ENCODE measurements at places on chromosomes 1 and 21.

DNA sequence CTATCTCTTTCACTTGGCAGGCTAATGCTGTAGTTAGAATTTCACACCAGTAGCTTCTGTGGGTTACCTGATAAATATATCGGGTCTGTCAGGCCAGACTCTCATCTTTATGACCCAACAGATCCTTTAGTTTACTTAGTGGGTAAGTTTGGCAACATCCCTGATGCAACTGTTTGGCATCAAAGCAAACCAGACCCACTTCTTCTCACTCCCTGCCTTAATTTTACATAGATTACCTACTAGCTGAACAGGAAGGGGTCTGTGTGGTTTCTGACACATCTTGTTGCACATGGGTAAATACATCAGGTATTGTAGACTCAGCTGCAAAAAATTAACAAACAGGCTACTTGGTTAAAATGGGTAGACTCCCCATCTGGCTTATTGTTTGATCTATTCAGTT, 3.2 kb upstream of the GUK1 start:
- no peak for DNase-seq

DNA sequence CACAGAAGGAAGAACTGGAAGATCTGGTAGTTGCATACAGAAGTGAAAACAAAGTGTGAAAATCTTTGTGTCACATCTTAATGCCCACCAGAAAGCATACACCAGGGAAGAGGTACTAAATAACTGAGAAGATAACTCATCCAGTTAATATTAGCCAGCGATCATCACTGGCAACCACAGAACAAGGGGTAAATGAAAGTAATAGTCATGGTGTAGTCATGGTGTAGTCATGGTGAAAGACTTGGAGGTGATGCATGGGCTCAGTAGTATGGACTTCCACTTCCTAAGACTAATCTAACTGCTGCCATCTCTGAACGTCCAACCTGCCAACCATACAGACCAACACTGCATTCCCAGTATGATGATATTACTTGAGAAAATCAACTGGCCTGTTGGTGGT, 481.2 kb upstream of the NR5A2 start:
- no peak for DNase-seq

DNA sequence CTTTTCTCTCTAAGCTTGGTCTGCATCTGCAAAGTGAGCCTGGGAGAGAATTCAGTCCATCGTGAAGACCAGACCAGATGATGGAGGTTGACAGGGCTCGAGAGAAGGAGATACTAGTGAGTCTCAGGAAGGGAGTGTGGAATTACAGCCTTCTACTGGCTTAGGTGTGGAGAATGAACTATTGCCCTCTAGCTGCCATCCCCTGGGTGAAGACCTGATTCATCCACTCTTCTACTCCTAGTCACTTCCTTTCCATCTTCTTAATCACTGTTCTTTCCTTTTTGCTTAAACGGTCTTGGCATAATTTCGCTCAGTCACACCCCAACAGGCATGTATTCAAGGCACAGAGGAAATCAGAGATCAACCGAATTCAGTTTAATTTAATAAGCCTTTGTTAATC, 34.0 kb upstream of the HSD17B7 start:
- DNase-seq = no peak

- peak; percentile 47 for DNase-seq
Observed at GRCh38 chr1:206935491-206936067, 10.7 kb downstream of the PIGR start.

DNA sequence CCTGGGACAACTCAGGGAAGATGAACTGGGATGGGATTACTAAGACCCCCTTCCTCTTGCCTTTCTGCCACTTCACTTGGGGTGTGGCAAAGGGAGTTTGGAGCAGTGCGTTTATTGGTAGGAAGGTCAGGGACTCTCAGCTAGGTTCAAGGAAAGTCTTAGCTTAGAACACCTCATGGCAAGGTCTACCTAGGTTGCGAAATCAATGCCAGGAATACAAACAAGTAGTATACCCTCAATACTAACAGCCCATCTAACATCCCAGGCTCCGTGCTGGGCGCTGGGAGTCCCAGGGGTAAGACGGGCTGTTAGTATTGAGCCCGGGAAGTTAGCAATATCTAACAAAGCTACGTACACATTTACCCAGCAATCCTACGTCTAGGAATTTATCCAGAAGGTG, 4.7 kb downstream of the ATP2B4 start:
- DNase-seq = no peak

GRCh38 chr1:59165353-59165752, 131.5 kb upstream of the FGGY start:
- DNase-seq = no peak

Data from hepatic stellate cell (primary cell).